Stimulated activated CD8-positive, alpha-beta memory T cell treated with anti-CD3 and anti-CD28 coated beads, Interleukin-7, amount 100 ng/mL, for 1 hour (primary cell): ENCODE measurements at places on chromosomes 1 and 21.

- no peak for DNase-seq
Measured at GRCh38 chr1:248748211-248748610, 7.3 kb downstream of the LYPD8 start.

GRCh38 chr1:25821630-25822091 lies 1.9 kb downstream of the MTFR1L start:
- no peak for DNase-seq

DNA sequence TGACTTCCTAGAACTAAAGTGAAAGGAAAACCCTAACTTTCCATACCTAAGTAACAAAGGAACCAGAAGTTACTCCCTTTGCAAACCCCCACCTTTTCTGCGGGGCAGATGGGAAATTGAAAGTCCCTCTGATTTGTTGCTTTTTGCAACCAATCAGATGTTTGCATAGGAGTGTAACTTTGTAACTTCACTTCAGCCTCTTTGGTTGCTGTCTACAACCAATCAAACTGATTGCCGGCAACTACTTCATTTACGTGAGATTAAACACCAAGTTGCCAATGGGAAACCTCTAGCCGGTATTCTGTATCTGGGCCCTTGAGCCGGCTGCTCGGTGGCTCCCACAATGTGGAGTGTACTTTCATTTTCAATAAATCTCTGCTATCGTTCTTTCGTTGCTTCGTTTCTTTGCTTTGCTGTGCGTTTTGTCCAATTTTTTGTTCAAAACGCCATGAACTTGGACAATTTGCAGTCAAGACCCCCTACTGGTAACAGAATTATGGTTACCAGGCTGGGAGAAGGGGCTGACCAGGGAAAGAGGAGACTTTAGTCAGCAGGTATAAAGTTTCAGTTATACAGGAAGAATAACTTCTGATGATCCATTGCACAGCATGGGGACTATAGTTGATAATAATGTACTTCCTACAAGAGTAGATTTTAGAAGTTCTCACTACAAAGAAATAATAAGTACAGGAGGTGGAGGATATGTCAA lies 69.2 kb upstream of the RGS2 start:
- no peak for DNase-seq

- DNase-seq = no peak
Measured at GRCh38 chr1:184945678-184946412, 28.5 kb downstream of the NIBAN1 start.

GRCh38 chr1:36116901-36117300 lies 8.1 kb downstream of the COL8A2 start:
- no peak for DNase-seq
